ENCODE measurements at places on chromosomes 12 and 14.

- DNase-seq = no peak
Observed at GRCh38 chr12:121893961-121894460, 5.4 kb downstream of the PSMD9 start.

DNA sequence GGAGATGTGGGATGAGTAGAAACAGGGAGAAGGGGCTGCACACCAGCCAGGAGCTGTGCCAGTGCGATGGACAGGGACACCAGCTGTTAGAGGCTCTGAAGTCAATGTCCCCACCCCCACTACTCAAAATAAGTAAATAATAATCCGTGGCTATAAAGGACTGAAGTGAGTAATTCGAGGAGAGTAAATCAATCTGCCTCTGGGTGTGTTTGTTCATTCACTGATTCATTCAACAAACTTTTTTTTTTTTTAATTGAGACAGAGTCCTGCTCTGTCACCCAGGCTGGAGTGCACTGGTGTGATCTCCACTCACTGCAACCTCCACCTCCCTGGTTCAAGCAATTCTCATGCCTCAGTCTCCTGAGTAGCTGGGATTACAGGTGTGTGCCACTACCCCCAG, 363.6 kb downstream of the TMEM132D start:
- peak; percentile 30 for DNase-seq

- peak; percentile 86 for DNase-seq
Observed at GRCh38 chr14:22432348-22432976, 156.6 kb downstream of the DAD1 start.

- no peak for DNase-seq
Observed at GRCh38 chr12:101981868-101982267, 79.9 kb downstream of the WASHC3 start.

GRCh38 chr14:99286761-99287160, 14.8 kb upstream of the BCL11B start:
- no peak for DNase-seq

DNA sequence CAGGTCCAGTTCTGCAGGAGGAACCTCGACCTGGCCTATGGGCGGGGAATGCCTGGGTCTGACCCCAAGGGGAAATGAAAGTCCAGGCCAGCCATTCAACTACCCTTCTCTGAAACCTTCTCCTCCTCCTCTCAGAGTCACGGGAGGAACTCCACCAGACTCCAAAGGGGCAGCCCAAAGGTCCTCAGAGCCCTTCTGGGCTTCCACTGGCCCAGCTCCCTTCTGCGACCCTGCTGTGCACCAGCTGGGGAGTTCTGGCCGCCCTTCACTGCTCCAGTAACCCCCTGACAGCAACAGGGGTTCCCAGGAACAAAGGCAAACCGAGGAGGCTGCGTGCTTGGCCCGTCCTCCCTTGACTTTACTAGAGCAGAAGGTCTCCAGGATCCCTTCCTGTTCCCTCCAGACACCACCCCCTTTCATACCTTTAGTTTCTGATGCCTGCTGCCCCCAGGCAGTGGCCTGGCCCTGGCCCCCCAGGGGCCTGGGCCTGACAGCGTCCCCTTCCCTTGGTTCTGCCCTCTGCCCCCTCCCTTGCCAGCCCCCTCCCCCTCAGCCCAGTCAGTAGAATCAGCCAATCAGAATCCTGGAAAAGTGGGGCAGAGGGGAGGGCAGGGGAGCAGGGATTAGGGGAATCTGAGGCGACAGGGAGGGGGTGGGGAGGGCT, 850 bp upstream of the ZNF385A start:
- DNase-seq = no peak

GRCh38 chr12:103279444-103279843, 216.3 kb downstream of the C12orf42 start:
- no peak for DNase-seq

- DNase-seq = no peak
Observed at GRCh38 chr12:91219919-91220318, 37.3 kb upstream of the DCN start.

GRCh38 chr12:7142056-7142644, 12.0 kb downstream of the CLSTN3 start:
- DNase-seq = peak; percentile 12

GRCh38 chr14:74735125-74735524, 22.2 kb downstream of the FCF1 start:
- DNase-seq = no peak

- no peak for DNase-seq
Observed at GRCh38 chr14:100291305-100292075, 14.8 kb downstream of the SLC25A29 start.

DNA sequence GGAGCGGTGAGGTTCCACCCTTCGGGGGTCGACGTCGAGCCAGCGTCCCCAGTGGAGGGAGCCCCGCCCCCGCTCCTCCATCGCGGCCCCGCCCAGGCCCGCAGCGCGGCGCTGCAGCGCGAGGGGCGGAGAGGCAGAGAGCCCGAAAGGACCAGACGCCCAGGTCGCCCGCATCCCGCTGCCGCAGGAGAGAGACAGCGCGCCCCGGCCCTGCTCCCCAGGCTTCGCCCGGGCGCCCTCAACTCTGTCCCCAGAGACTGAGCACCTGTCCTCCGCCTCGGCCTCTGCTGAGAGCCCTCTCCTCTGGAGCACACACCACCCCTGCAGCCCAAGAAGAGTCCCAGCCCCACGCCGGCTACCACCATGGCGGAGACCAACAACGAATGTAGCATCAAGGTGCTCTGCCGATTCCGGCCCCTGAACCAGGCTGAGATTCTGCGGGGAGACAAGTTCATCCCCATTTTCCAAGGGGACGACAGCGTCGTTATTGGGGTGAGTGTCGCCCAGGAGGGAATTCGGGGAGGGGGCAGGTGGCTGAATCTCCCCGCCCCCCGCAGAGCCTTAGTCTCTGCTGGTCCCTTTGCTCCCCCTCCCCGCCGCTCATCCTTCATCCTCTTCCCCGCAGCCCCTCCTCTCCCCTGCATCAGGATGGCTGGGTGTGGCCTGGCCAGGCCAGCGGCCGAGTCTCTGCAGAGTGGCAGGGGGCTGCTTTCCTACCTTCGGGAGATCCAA, at the start of gene KIF5A:
KIF5A (plus strand) TSS at position 136 of the 732 bp plus-strand sequence; CDS start at position 364, 228 bp downstream.
- DNase-seq = peak; percentile 27

DNA sequence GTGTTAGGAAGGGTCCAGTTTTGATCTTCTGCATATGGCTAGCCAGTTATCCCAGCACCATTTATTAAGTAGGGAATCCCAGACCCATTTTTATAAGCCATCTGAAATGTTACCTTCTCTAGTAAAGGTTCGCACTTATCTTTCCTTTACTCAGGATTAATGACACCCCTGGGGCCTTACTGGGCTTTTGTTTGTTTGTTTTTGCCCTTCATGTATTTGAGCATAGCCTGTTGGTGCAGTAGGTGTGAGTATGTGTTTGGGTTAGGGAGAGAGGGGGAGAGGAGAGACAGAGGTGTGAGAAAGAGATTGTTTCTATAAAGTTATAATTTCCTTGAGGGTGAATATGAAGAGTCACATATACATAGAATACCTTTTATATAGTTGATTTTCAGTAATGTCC, 96.9 kb downstream of the AKAP6 start:
- peak; percentile 53 for DNase-seq

GRCh38 chr12:124531281-124531745, 36.1 kb downstream of the NCOR2 start:
- DNase-seq = no peak

DNA sequence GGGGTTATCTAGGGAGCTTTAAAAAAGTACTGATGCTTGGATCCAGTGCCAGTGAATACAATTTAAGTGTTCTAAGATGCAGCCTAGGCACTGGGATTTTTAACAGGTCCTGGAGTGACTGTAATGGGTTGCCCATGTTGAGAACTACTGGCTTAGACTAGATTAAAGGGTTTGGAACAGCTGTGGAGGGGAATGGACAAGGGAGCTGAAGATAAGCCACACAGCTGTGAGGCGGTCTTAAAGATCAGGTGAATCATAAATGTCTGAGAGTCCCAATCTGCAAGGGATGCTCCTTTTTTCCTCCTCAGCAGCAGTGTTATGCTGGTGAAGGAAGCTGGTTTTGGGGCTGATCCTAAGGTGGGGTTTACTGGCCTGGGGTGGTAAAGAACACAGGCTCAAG, 35.5 kb upstream of the FRMD6 start:
- DNase-seq = no peak

DNA sequence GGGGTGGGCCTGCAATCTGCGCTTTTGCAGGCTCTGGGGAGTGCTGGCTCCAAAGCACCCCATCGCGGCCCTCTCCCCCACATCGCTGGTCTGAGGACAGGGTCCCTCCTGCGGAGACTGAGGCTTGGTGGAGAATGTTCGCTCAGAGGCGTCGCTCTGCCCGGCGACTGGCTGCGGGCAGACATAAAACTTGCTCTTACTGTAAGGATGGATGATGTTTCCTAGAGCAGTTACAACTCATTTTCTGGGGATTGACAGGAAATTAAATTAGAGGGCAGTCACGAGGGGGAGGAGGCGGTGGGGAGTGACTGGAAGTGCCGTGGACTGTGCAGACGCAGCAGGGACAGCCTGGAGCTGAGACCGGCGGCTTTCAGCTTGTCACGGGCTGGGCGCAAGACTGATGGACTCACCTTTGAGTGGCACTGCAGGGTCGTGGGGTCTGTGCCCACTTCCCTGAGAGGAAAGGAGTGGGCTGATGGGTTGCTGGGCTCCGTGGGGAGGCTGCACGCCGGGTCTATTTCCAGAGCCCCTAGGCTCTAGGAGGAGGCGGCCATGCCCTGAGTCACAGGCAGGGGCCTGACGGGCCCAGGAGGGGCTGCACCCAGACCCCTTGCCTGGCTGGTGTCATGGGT, 32.8 kb downstream of the NOC4L start:
- DNase-seq = no peak

GRCh38 chr12:118098911-118099671, 4.7 kb downstream of the VSIG10 start:
- DNase-seq = no peak

- no peak for DNase-seq
Observed at GRCh38 chr12:93571925-93572711, at the start of gene SOCS2. SOCS2 (plus strand) TSS chr12:93572675; CDS start chr12:93572898, 223 bp downstream.

All from NCI-H1092 treated with DMSO at 0.1 percent for 48 hours (cell line).